ENCODE measurements at places on chromosomes 6 and 20. TPM values are rescaled to one million over a fixed set of nuclear protein-coding genes. Genes with fewer than 3 reads are reported as not detected.

DNA sequence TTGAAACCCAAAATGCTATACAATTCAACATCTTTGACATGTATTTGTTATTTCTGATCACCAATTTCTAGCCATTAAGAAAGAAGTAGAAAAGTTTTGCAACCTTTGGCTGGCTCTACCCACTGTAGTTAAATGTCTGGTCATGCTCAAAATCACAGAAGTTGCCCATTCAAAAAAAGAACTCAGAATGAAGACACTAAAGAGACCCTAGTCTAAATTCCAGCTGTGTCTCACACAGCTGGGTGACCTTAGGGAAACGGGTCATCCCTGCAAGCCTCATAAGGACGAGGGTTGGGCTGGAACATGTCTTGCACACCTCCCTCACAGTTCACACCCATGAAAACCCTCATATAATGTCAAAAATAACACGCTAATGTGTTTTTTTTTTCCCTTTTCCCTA is 10.3 kb downstream of the FOXQ1 start:
- no peaks in the 10 kb centered on the region for H3K27me3 ChIP-seq
- H3K4me3 ChIP-seq: no peak overlapping the region
- H3K4me1 ChIP-seq: peaks cover 38% of the 10 kb centered on the region
- no peak for DNase-seq

- peaks cover 14% of the 10 kb centered on the region for H3K4me1 ChIP-seq
- DNase-seq: peak; percentile 72
- H3K27ac ChIP-seq: no peak within 1 kb of the TSS
- no peaks in the 10 kb centered on the region for H3K36me3 ChIP-seq
- peak within 1 kb of the TSS; percentile 88 for H3K4me3 ChIP-seq
Observed at GRCh38 chr6:144149894-144150709, at the start of gene STX11. Gene STX11, plus strand, starts transcription at chr6:144150517. Its CDS starts 36,111 bp downstream, at chr6:144186628.

DNA sequence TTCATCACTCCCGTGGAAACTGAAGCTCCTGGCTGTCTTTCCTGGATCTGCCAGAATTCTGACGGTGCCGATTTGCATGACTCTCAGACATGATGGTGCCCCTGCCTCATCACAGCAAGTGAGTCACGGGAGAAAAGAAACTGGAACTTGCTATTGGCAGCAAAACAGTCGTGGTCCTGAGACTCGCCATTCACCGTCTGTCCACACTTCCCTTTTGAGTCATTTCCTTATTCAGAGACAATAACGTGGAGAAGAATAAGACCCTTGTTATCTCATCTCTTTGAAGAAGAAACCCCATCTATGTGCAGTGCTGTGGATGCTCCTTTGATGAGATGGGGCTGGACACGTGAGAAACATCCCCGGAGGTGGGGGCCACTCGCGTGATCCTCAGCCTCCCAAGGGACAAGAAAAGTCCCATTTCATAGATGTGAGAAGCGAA is 4.2 kb downstream of the GPR31 start:
- H3K4me1 ChIP-seq: no peaks in the 10 kb centered on the region
- no peak overlapping the region for H3K27ac ChIP-seq

- H3K4me3 ChIP-seq: no peak overlapping the region
- H3K27me3 ChIP-seq: no peaks in the 10 kb centered on the region
- H3K4me1 ChIP-seq: no peaks in the 10 kb centered on the region
- DNase-seq: no peak
Observed at GRCh38 chr6:33383427-33384185, 8.0 kb upstream of the KIFC1 start.

The NRM gene
- total RNA-seq: 7.2 TPM
